Mesenteric fat pad (tissue), 1 donor: ENCODE measurements at places on chromosomes 4 and X. TPM values are rescaled to one million over a fixed set of nuclear protein-coding genes. Genes with fewer than 3 reads are reported as not detected.

The FRAS1 gene
- total RNA-seq, result 4.3 TPM

The CSN2 gene
- total RNA-seq, result not detected

The S100P gene
- 16.1 TPM for total RNA-seq

The UGT8 gene
- total RNA-seq, result 0.13 TPM

The SASH3 gene
- total RNA-seq, result 24.3 TPM

The NALF2 gene
- 0.32 TPM for total RNA-seq

The IQSEC2 gene
- total RNA-seq, result 15.4 TPM

The PLAC1 gene
- not detected for total RNA-seq

- DNase-seq, result no peak
Observed at GRCh38 chr4:175443547-175443946, 368.5 kb downstream of the GPM6A start.

DNA sequence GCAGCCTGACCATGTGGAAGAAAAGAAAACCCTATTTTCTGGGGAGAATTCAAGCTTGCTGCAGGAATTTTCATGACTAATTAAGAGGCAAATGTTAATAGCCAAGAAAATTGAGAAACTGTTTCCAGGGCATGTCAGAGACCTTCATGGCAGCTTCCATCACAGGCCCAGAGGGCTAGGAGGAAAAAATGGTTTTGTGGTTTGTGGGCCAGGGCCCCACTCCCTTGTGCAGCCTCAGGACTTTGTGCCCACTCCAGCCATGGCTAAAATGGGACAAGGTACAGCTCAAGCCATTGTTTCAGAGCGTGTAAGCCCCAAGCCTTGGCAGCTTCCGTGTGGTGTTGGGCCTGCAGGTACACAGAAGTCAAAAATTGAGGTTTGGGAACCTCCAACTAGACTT is 282.9 kb downstream of the DCAF12L2 start:
- no peak for DNase-seq

GRCh38 chr4:45946699-45947098 is 177.2 kb downstream of the GABRG1 start:
- no peak for DNase-seq

- DNase-seq, result no peak
Observed at GRCh38 chr4:70583952-70584834, 7.9 kb upstream of the AMBN start.

DNA sequence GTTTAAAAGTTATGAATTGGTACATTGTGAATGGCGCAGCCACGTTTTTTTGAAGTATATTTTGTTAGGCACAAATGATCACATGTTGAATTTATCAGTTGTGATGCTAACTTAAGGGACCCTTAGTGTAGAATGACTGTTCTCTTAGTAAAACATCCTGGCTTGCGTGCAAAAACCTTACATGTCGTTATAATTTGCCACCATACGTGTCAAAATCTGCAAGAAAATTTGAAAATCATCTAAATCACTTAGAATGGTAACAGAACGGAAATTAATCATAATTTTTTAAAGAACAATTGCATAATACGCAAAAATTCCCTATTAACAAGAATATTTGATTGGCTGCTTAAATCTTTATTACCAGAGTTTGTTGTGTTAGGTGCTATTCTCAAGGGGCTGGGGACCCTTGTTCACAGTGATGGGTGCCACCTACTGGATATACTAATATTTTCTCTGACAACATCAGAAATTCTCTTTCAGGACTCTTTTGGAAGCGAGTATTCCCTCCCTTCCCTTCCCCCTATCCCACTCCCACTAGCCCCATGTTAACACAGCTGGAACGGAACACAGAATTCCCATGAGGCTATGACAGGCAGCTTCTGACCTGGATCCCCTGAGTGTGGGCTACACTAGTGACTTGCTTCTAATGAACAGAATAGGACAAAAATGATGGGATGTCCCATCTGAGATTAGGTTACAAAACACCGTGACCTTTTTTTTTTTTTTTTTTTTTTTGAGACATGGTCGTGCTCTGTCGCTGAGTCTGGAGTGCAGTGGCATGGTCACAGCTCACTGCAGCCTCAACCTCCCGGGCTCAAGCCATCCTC is 71.8 kb downstream of the SUPT20HL2 start:
- no peak for DNase-seq

GRCh38 chr4:105944540-105944939 is 49.3 kb downstream of the NPNT start:
- no peak for DNase-seq

- no peak for DNase-seq
Observed at GRCh38 chr4:4864443-4864939, 5.0 kb downstream of the MSX1 start.

- no peak for DNase-seq
Observed at GRCh38 chr4:1055721-1056590, 44.5 kb downstream of the FGFRL1 start.

- DNase-seq, result no peak
Observed at GRCh38 chrX:136588036-136588435, 56.0 kb downstream of the VGLL1 start.

GRCh38 chr4:40317916-40318658 is 17.0 kb upstream of the CHRNA9 start:
- no peak for DNase-seq

GRCh38 chrX:69215161-69215875 is 50.1 kb upstream of the PJA1 start:
- no peak for DNase-seq

DNA sequence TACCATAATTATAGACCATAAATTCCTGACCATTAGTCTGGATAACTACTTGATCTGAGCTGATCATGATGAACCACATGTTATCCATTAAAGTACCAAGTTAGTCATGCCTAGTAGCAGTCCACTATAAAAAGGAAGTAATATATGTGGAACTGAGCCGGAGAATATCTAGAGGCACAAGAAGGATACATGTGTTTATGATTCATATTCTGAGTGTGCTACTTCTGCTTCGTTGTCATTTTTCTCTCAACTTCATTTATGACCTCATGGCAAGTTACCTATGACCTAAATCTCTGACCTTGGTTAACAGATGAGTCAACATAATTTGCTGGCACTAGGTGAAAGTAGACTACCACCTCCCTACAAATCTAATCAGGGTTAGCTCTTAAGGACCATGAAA is 56.5 kb upstream of the ANKRD17 start:
- DNase-seq, result no peak

GRCh38 chrX:109732017-109732801 is 848 bp downstream of the ACSL4 start:
- DNase-seq, result no peak
